ENCODE measurements at places on chromosomes 1 and 21. TPM values are rescaled to one million over a fixed set of nuclear protein-coding genes. Genes with fewer than 3 reads are reported as not detected.

DNA sequence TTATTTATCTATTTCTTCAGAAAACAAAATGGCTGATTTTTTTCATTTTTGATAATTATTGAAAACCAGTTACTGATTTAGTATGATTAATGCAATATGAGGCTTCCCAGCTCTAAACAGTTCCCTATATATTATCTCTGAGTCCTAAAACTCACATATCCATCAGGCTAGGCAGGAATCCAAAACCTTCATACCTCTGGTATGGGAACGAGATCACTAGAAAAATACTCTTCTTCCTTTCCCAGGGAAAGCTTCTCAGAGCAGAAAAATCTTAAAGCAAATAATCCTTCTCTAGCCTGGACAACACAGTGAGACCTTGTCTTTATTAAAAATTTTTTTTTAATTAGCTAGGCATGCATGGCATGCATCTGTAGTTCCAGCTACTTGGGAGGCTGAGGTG is 42.5 kb downstream of the KDM5B start:
- no peak for DNase-seq
- no peak overlapping the region for H3K27ac ChIP-seq
- no peaks in the 10 kb centered on the region for H3K27me3 ChIP-seq

- no peaks in the 10 kb centered on the region for H3K4me1 ChIP-seq
- H3K27ac ChIP-seq, result no peak overlapping the region
- DNase-seq, result no peak
- no peaks in the 10 kb centered on the region for H3K36me3 ChIP-seq
- H3K4me3 ChIP-seq, result no peak overlapping the region
- H3K27me3 ChIP-seq, result peaks cover 19% of the 10 kb centered on the region
Observed at GRCh38 chr1:53631622-53632310, 107.2 kb downstream of the GLIS1 start.

GRCh38 chr1:113166473-113166872 is 93.5 kb downstream of the LRIG2 start:
- no peaks in the 10 kb centered on the region for H3K36me3 ChIP-seq
- H3K27ac ChIP-seq, result no peak overlapping the region
- H3K4me3 ChIP-seq, result no peak overlapping the region
- H3K27me3 ChIP-seq, result no peaks in the 10 kb centered on the region

- H3K27me3 ChIP-seq, result no peaks in the 10 kb centered on the region
- peaks cover 8% of the 10 kb centered on the region for H3K4me1 ChIP-seq
- DNase-seq, result no peak
- H3K36me3 ChIP-seq, result no peaks in the 10 kb centered on the region
- no peak overlapping the region for H3K27ac ChIP-seq
Observed at GRCh38 chr1:222813866-222814535, 838 bp upstream of the DISP1 start.

The TRIM45 gene
- 3.6 TPM for total RNA-seq

The PLA2G2D gene
- total RNA-seq, result not detected

The HP1BP3 gene
- 200 TPM for total RNA-seq

Data from K562 (cell line).